ENCODE measurements at places on chromosomes 2 and 18. TPM values are rescaled to one million over a fixed set of nuclear protein-coding genes. Genes with fewer than 3 reads are reported as not detected.

OTOS gene
- not detected for total RNA-seq

TTN gene
- 0.05 TPM for total RNA-seq

CACNB4 gene
- 0.14 TPM for total RNA-seq

HOXD12 gene
- total RNA-seq: not detected

SERPINB3 gene
- 0.06 TPM for total RNA-seq

NCOA1 gene
- total RNA-seq: 7.7 TPM

DTNB gene
- 9.0 TPM for total RNA-seq

MALL gene
- 148 TPM for total RNA-seq

TRAPPC8 gene
- 13.6 TPM for total RNA-seq

ANKRD62 gene
- not detected for total RNA-seq

EML4 gene
- 29.7 TPM for total RNA-seq

PLEKHM3 gene
- 1.8 TPM for total RNA-seq

DYNAP gene
- total RNA-seq: not detected

POTEE gene
- total RNA-seq: 0.07 TPM

ARHGAP25 gene
- 0.22 TPM for total RNA-seq

Data from A549 treated with AZD2906 at 1 μM for 4 hours (cell line).